ENCODE measurements at places on chromosomes 3 and 15.

- ATAC-seq, result no peak
Measured at GRCh38 chr3:7734456-7734855, 767.2 kb upstream of the LMCD1 start.

DNA sequence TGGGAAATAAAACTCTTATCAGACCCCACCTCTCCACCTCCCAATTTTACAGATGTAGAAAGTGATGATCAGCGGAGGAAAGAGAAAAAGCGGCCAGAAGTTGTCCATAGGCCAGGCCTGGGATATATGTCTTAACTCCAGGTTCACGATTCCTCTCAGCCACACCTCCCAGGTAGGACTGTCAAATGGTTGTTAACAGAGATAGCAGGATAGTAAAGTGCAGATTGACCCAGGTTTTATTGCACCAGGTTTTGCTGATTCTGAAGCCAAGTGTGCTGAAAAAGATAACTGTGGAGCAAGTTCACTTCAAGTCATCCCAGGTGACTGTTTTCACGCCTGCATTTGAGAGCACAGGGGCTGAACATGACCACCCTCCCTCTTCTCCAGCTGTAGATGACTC, 36.1 kb downstream of the LSM3 start:
- no peak for ATAC-seq

DNA sequence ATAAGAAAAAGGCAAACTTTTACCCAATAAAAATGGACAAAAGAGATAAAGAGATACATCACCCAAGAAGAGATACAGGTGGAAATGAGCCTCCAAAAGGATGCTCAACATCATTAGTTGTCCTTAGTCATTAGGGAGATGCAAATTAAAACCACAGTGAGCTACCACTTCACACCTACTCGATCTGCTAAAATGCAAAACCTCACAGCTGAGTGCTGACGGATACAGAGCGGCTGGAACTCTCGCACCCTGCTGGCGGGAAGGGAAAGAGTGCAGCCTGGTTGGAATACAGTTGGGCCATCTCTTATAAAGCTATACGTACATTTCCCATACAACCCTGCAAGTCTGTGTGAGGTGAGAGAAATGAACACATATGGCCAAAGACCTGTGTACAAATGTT, 78.5 kb upstream of the PRR20G start:
- no peak for ATAC-seq

DNA sequence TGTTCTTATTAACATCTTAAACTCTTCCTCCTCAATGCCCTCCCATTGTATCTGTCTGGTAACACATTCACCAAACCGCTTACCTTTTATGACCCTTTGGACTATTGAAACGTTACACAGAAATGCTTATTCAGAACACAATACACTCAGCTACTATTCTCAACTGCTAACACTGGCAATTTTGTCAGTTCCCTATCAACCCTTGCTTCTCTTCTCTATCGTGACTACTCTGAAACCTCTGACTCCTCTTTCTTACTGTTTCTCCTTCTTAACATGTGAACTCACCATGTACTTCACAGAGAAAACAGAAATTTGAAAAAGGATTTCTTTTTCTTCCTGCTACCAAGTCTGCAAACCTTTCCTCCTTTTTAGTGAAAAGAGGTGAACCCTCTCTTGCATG, 232.9 kb upstream of the GPR149 start:
- ATAC-seq, result no peak

DNA sequence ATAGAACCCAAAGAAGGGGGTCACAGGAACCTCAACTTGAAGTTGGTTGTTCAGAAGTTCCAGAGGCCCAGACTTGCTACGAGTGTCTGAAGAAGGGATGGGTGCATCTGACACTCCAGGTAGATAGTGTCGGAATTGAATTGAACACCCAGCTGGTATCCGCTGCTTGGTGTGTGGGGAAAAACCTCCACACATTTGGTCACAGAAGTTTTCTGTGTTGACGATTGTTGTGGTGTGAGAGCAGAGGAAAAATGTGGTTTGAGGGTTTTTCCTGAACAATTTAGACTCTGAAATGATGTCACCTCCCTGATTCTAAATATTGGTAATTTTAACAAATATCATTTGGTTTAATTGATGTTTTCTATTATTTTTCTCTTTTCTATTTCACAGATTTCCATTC, 218.8 kb upstream of the CTNNB1 start:
- ATAC-seq, result peak; percentile 36

- peak; percentile 78 for ATAC-seq
Measured at GRCh38 chr15:31930967-31931366, 99.3 kb upstream of the CHRNA7 start.

- peak; percentile 8 for ATAC-seq
Measured at GRCh38 chr15:100725121-100726069, 123.0 kb downstream of the ASB7 start.

- ATAC-seq, result no peak
Measured at GRCh38 chr3:45123030-45123429, 23.1 kb downstream of the CDCP1 start.

GRCh38 chr15:59327942-59328341, 44.7 kb downstream of the MYO1E start:
- peak; percentile 33 for ATAC-seq

- no peak for ATAC-seq
Measured at GRCh38 chr3:170760174-170760526, 109.8 kb downstream of the RPL22L1 start.

DNA sequence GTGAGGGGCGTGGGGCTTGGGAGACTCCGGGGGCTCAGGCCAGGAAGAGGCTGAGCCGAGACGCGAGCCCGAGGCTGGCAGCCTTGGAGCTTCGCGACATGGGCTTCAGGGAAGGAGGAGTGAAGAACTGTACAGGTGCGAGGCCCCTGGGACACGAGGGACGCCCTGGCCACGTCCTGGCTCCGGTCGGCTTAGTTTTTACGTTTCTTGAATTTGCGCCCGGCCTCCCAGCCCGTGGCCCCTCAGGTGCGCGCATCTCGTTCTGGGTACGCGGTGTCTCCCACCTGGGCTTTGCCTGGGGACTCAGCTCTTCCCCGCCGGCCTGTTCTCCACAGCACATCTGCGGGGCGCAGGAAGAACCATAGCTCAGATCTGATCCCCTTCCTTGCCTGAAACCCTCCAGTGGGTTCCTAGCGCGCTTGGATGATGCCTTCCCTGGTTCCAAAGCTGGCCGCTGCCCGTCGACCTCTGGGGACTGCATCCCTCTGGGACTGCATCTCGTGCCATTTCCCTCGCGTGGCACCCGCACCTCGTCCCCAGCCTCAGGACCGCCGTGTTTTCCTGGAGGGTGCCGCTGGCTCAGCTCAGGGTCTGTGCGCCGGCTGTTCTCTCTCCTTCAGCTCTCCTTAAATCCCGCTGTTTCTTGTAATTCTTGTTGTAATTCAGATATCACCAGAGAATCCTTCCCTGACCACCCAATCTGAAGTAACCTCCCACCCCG, 614 bp downstream of the CHCHD6 start:
- ATAC-seq, result no peak

DNA sequence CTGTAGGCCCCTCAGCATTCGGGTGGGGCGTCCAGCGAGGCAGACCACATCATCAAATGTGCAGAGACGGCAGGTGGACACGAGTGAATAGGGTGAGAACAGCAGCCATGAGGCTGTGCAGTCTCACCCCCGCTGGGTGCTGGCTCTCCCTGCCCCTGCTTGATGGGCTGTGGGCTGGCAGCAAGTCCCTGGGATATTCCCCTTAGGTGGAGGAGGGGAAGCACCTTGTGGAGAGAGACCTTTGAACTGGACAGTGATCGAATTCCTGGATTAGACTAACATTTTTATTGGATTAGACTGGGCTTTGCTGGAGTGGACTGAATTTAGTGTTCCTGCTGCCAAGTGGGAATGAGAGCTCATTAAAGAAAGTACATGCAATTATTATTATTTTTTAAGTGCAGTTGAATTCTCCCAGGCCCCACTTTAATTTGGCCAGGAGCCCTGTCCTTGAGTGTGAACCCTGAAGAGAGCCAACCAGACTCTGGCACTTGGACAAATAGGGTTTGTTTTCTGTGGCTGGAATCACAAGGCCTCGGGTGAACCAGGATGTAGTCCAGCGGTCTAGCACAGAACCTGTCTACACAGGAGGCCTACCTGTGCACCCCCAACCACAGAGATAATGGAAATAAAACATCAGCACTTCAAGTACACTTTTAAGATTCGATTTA, 193.1 kb downstream of the ABHD5 start:
- ATAC-seq, result no peak

DNA sequence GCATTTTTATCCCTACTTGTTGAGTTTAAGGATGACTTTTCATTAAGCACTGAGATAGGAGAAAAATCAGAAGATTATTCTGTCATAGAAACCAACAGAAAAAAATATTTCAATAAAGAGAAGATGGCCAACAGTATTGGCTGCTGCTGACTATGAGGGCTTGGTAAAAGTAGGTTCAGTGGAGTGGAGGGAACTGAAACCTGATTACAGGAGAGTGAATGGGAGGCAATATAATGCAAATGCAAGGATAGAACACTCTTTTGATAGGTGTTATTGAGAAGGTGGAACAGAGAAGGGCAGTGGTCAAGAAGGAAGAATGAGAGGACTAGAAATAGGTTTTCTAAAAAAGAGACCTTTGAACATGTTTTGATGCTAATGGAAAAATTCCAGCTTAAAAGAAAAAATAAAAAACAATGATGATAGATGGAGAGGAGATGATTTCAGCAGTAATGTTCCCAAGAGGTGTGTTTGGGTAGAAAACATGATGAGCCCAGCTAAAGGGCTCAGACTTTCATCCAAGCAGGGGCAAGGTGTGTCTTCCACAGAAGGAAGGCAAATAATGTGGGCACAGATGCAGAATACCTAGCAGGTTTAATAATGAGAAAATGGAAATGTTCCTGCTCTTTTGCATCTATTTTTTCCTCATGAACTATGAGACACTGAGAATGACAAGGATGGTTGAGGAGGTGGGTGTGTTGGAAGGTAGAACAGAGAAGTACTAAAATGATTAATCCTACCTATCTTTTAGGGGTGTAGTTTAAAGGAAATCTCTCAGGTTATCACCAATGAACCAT, 397.9 kb upstream of the GOLIM4 start:
- no peak for ATAC-seq

GRCh38 chr3:145079436-145079835, 1081.5 kb downstream of the PLOD2 start:
- ATAC-seq, result no peak

DNA sequence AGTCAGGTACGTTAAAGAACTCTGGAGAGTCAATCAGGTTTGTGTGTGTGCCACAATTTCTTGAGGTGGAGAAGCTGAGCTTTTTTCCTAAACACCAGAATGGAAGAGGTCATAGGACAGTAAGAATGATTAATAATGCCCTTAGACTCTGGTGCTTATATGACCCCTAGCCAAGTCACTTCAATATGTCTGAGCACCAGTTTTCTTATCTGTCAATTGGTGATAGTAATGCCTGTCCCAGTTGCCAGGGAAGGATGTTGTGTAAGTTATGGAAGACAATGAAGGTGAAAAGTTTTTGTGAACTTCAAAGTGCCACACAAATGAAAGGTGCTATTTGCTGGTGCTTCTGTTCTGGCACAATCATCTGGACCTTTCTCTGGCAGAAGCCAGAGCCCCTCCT, 22.2 kb upstream of the DLG1 start:
- ATAC-seq, result no peak

DNA sequence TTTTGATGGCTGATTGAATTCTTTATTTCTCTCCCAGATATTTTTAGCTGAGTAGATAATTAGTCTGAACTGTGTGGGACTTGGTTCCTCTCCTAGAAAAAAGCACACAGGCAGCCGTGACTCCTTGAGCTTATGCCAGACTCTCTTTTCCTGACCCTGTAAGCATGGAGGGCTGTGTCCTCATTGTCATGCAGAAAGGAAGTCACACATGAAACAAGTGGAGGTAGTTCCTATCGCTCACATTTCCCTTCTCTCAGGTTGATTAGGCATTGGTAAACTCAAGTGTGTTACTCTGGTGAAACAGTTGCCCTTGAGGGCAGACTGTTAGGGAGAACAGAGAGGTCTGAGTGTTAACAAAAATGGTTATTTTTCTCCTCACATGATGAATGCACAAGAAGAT, 6.3 kb upstream of the RTP4 start:
- ATAC-seq, result no peak

- no peak for ATAC-seq
Measured at GRCh38 chr3:37700466-37701248, 161.0 kb upstream of the CTDSPL start.

- no peak for ATAC-seq
Measured at GRCh38 chr15:49135342-49135857, 20.0 kb downstream of the COPS2 start.

DNA sequence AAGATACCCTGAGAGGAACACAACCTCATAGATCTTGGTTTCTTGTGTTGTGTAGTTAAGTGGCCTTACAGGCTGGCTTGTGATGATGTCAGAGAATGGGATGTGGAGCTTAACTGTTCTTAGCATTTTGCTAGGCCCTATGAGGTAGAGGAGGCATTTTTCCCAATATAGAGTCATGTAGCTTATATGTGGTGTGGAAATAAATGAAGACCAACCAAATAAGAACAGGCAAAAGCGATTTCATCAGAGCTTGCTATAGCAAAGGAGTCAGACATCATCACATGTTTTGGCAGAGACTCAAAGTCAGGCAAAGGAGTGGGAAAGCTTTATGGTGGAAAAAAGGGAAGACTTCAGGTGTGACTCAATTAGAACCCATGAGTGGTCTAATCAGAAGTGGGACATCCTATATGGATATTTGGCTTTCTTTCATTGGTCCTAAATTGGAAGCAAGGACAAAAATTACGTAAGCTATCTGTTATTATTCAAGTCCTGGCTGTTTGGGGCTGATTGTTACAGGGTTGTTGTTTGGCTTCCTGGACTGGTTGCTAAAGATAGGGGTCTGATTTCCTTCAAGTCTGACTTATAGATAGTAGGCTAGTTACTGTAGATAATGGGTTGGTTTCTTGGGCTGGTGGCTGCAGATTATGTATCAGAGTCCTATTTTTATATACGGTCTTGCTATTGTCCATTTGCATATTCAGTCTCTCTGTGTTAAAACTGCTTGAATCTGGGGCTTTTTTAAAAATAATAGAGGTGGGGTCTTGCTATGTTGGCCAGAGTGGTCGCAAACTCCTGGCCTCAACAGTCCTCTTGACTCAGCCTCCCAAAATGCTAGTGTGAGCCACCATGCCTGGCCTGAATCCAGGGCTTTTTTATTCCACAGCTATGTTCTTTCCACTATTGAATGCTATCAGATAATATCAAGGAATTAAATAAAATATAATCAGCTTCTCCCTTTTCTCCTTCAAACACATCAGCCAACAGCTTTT, 30.3 kb upstream of the SETD2 start:
- ATAC-seq, result no peak

GRCh38 chr3:156298014-156298413, 177.6 kb downstream of the KCNAB1 start:
- no peak for ATAC-seq

- ATAC-seq, result no peak
Measured at GRCh38 chr15:77773903-77774302, 141.2 kb upstream of the LINGO1 start.

DNA sequence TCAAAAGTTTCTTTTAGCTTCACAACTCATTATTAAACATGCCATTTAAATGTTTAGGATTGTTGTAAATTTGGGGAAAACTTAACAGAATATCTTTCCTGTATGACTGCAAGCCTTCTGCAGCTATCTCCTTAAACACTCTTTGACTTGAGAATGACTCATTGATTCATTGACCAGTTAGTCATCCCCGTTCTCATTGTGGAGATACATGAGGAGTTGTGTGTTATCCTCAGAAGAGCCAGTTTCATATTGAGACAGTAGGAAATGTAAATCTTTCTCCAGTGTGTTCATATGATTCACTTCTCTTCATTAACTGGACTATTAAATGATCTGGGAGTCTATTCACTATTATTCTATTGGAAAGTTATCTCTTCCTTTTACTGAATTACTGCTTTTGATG, 83.0 kb downstream of the CRYGS start:
- no peak for ATAC-seq

GRCh38 chr3:67384760-67385397, 269.5 kb downstream of the SUCLG2 start:
- peak; percentile 15 for ATAC-seq

GRCh38 chr15:61420546-61420945, 191.4 kb upstream of the RORA start:
- ATAC-seq, result no peak

Measured in activated CD4-positive, CD25-positive, alpha-beta regulatory T cell treated with anti-CD3 and anti-CD28 coated beads, Interleukin-2, amount 50 U/mL, for 24 hours (primary cell).